Mucosa of descending colon (tissue), 3 donors: ENCODE measurements at places on chromosomes 12 and 14. TPM values are rescaled to one million over a fixed set of nuclear protein-coding genes. Genes with fewer than 3 reads are reported as not detected.
A peak's percentile ranks its signal among the peaks of the same experiment; 100 is the strongest.

The NGB gene
- 5.3 TPM for total RNA-seq

The PLEKHD1 gene
- total RNA-seq: 0.14 TPM

The CHST11 gene
- 3.3 TPM for total RNA-seq

The SDSL gene
- total RNA-seq: 9.4 TPM

The LRP1 gene
- total RNA-seq: 148 TPM

The WDR89 gene
- total RNA-seq: 13.5 TPM

The KIF5A gene
- total RNA-seq: 1.2 TPM

The NEUROD4 gene
- not detected for total RNA-seq

DNA sequence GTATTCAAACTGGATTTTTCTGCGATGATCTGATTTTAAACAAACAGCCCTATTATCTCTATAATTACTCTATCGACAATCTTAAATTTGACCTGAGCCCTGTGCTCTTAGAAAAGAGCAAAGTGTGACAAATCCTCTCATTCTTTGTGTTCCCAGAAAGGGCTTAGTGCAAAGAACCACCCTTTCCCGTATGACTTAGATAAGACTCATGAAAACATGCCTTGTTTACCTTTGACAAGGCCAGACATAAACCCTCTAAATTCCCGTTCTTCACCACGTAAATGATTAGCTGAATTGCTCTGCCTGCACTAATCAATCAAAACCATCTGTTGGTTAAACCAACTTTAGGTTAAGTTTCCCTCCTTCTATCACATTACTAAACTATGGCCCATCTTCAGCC lies 285.7 kb upstream of the SEL1L start:
- DNase-seq: no peak

DNA sequence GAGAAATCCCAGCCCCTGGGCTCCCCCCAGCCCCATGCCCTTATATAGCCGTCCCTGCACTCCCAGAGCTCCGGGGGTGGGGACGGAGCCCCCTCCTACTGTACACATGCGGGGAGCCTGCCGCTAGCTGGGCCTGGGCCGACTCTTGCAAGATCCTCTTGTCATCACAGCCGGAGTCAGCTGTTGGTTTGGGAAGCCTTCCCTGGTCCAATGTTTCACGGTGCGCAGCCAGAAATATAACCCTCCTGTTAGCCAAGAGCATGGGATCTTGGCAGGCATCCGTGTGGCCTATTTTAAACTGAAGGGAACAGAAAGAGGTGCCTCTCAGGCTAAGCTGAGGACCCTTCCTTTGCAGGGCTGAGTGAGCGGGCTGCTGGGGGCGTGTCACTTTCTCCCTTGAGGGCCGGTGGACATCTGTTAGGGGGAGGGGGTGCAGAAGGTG lies 175.3 kb downstream of the TSPAN9 start:
- peak; percentile 57 for DNase-seq

DNA sequence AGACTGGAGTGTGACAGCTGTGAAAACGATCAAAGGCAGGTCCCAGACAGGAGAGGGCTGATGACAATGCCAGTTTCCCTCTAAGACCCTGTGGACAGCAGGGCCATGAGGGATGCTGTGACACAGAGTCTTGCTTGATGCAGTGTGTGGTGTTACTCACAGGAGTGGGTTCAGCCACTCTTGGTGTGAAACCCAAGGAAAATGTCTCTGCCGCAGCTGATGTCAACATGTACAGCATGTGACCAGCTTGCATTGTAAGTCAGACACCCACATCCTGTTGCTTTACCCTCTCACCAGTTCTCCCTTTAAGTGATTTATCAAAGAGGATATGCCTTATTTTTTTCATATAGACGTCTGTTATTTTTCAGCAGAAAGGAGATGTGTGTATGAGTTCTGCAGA lies 268.6 kb downstream of the BTG1 start:
- DNase-seq: peak; percentile 68

DNA sequence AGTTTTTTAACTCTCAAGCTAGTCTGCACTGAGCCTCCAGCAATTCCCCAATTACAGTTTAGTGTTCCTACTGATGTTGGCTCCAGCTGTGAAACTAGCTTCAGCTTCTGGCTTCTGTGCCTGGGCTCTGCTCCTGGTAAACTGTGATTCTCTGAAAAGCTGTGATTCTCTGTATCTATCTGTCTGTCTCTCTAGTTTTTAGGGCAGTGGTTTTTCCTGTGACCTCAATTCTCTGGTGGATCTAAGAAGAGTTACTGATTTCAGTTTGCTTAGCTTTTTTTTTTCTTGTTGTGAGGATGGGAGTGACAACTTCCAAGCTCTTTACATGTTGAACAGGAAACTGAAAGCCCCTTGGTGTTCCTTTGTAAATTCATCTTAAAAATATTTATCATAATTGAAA lies 3.8 kb upstream of the HIF1A start:
- DNase-seq: no peak

DNA sequence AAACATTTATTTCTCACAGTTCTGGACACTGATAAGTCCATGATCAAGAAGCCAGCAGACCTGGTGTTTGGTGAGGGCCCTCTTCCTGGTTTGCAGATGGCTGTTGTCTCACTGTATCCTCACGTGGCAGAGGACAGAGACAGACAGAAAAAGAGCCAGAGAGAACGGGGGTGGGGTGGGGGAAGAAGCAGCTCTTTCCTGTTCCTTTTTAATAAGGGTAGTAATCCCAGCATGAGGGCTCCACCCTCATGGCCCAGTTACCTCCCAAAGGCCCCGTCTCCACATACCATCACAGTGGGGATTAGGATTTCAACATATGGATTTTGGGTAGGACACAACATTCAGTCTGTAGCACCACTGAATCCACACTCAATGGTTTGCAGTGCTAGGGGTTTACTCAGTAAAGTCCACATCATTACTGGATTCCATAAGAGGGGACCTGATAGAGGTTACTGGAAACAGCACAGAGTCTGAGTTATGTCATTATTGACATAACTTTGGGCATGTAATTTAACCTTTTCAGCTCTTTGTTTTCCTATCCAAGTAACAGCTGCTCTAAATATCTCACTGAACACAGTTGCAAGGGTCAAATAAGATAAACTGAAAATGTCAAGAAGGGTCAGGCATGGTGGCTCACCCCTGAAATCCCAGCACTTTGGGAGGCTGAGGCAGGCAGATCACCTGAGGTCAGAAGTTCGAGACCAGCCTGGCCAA lies 53.2 kb downstream of the RPAP3 start:
- DNase-seq: no peak

- peak; percentile 24 for DNase-seq
These were observed 717 bp downstream of the VASH1 start for GRCh38 chr14:76761960-76762410.

GRCh38 chr14:68244262-68244980 lies 424.8 kb downstream of the RAD51B start:
- no peak for DNase-seq

- DNase-seq: no peak
These were observed 47.2 kb downstream of the MYF5 start for GRCh38 chr12:80763874-80764273.

DNA sequence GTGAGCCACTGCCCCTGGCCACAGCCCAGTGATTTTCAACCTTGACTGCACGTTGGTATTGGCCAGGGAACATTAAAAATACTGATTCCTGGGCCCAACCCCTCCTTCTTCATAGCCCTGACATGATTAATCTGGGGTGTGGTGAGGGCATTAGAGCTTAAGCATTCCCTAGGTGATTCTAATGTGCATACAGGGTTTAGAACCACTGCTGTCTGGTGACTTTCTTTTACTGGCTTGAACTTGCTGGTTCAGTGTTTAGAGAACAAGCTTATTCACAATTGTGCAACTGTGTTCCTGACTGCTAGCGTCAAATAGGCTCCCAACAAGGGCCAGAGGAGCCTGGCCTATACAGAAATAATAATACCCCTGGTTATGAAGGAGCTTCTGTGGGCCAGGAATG lies 488.8 kb upstream of the CCDC196 start:
- DNase-seq: no peak

- DNase-seq: no peak
These were observed 1311.9 kb downstream of the LRFN5 start for GRCh38 chr14:42918615-42919014.

DNA sequence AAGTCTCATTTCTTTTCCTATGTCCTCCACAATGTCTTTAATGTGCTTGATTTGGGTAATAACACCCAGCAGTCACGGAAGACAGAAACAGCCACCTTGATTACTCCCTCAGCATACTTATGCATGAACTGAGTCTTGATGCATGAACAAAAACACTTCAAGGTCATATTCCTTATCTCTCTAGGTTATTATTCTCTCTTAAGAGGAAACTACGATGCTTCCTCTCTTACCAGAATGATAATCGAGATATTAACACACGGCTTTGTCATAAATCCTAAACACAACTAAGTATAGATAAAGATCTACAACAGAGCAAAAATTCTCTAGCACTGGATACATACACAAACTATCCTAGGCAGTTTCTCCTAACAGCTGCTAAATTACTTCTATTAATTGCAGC lies 583.5 kb upstream of the ATP2B1 start:
- DNase-seq: no peak

GRCh38 chr12:30169839-30170591 lies 386.3 kb upstream of the TMTC1 start:
- no peak for DNase-seq

DNA sequence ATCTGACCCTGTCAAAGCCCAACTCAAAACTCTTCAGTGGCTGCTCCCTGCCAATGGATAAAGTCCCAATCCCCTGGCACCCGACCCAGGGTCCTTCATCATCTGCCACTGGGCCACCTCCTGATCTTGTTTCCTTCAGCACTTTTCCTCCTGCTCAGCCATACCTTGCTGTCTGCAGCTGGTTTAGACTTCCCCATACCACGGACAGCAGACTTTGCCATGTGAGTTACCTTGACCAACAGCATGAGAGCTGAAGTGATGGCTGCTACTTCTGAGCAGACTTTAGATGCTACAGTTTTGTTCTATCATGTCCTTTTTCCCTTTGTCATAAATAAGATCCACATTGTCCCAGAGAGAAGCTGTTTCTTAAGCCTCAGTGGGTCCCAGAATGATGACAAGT lies 33.3 kb upstream of the STON2 start:
- DNase-seq: no peak

DNA sequence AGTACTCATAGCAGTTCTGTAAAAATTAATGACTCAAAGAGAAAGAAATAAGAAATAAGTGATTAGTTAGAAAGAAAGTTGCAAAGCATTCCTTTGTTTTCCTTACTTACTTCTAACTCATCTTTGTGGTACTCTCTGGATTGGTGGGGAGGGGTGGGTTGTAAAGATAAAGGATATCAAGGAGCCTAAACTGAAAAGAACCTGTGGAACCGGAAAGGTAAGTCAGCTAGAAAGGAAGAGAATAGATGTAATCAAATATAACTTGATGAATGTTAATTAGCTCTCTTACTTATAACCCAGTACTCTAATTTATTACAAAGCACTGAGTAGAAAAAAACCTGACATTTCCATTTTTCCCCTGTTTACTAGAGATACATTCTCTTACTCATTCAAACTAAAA lies 37.5 kb upstream of the KRR1 start:
- DNase-seq: no peak

DNA sequence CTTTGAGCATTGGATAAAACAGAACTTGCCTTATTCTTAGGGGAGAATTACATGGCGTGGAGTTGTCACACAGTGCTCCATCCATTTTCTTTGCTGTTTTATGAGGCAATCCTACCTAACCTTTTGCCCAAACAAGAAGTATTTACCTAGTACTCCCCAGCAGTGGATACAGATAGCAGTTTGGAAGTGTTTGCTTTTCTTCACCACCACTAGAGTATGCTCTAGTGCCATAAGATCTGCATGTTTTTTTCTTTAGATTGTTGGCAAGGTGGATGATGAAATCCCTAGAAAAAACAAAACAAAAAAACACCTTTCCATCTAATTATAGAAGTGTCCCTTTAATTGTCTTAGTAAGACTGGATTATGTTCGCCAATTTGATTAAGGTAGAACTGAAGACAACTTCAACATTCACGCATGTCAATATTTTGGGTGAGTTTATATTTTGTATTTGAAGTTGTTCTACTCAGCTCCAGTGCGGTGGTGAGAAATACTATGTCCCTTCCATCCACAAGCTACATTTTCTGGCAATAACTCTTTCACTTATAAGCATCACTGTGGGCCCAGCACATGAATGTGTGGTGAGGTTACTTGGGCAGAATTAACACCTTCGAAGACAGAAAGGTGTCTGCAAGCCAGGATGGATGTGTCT lies 23.6 kb upstream of the TMEM260 start:
- no peak for DNase-seq

GRCh38 chr12:77940011-77940423 lies 109.3 kb downstream of the NAV3 start:
- DNase-seq: no peak

GRCh38 chr14:62654641-62655040 lies 390.6 kb downstream of the KCNH5 start:
- no peak for DNase-seq

GRCh38 chr12:42912367-42912766 lies 322.8 kb upstream of the PRICKLE1 start:
- DNase-seq: no peak

DNA sequence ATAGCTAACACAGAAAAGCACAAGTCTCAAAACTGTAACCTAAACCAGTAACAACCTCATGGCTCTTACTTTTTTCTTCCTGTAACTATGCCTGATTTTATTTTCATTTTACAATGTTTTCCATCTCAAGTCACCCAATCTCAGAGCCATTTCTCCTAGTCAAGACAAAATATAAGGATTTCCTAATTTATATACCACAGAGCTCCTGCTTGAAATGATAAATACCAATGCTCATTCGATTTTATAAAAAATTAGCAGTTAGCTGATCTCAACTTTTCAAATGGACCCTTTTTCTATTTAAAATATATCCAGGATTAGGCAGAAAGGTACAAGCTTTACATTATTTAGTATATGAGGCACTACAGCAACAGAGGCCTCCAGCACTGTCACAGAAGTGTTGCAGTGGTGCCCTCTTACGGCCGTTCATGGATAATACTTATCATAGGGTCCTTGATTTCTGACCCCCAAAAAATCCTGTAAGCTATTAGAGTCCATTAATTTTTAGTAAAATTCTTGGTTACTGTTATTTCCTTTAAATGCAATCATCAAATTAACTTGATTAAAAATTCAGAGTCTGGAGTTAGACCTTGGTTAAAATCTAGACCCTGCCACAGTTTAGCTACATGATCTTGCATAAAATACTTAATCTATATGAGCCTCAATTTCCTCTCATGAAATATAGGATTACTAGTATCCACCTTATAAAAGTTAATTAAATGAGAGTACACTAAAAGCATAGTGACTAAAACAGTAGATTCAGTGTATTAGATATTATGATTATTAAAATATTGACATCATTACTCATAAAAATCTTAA lies 68.3 kb downstream of the SEC23A start:
- no peak for DNase-seq

DNA sequence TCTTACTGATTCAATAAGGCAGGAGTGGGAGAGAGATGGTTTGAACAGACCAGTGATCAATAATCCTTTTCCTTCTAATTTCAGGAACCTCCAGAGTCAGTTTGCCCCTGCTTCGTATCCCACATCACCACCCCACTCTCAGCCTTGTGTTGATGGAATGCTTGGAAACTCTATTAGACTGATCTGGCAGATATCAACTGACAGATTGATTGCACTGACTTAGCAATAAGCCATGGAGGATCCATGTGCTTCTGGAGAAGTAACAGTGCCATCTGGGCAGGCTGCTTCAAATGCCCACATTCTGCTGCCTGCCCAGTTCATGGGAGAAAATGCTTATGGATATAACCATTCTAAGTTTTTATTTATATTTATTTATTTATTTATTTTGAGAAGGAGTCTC lies 218.0 kb downstream of the SLC2A13 start:
- no peak for DNase-seq
